Stomach (tissue), 19 donors: ENCODE measurements at places on chromosomes 16 and 17. TPM values are rescaled to one million over a fixed set of nuclear protein-coding genes. Genes with fewer than 3 reads are reported as not detected.
A peak's percentile ranks its signal among the peaks of the same experiment; 100 is the strongest.

DNA sequence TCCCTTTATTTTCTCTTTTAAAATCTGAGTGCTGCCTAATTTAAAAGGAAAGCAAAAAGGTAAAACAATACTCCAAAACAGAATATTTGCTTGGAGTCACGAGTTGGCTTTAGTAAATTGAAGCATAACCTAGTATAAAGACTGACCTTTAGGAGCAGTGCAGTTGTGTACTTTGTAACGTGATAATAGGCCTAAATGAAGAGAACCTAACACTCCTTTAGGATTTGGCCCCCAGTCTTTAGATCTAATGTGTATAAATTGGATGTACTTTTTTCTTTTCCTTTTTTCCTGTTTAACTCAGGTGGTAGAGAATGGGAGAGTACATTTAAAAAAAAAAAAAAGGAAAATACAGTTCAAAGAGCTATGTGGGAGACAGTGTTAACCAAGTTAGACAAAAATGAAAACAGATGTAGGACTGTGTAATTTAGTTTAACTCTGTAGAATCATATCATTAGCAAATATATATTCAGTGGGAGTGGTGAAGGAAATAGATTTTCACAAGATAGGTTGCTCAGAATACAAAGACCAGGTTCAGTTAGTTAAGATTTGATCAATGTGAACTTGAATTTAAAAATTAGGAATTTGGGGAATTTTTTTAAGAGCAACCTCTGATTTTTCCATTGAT, 16.8 kb downstream of the CPD start:
- no peak for DNase-seq

- no peak for DNase-seq
Observed at GRCh38 chr16:84458606-84459532, 45.6 kb downstream of the MEAK7 start.

- no peak for DNase-seq
Observed at GRCh38 chr16:20369452-20370054, 17.0 kb upstream of the UMOD start.

DNA sequence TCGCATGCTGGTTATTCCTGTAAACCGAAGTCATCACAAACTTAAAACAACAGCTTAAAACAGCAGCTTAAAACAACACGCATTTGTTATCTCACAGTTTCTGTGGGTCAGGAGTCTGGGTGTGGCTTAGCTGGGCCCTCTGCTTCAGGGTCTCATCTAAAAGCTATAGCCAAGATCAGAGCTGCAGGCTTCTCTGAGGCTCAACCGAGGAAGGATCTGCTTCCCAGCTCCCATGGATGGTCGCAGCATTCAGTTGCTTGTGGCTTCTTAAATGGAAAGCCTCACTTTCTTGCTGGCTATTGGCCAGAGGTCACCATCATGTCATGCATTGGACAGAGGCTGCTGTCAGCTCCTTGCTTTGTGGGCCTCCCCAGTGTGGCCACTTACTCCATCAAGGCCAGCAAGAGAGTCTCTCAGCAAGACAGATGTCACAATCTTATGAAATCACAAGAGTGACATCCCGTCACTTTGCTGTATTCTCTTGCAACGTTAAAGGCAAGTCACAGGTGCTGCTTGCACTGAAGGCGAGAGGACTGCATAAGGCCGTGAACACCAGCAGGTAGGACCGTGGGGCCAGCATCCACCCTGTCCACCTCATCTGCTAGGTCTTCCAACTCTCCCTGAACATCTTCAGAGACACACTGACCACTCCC, 117.9 kb upstream of the TNRC6C start:
- no peak for DNase-seq

GRCh38 chr17:1969712-1970111, 55.4 kb downstream of the RTN4RL1 start:
- no peak for DNase-seq

GRCh38 chr17:1542316-1542715, 20.3 kb downstream of the PITPNA start:
- no peak for DNase-seq

DNA sequence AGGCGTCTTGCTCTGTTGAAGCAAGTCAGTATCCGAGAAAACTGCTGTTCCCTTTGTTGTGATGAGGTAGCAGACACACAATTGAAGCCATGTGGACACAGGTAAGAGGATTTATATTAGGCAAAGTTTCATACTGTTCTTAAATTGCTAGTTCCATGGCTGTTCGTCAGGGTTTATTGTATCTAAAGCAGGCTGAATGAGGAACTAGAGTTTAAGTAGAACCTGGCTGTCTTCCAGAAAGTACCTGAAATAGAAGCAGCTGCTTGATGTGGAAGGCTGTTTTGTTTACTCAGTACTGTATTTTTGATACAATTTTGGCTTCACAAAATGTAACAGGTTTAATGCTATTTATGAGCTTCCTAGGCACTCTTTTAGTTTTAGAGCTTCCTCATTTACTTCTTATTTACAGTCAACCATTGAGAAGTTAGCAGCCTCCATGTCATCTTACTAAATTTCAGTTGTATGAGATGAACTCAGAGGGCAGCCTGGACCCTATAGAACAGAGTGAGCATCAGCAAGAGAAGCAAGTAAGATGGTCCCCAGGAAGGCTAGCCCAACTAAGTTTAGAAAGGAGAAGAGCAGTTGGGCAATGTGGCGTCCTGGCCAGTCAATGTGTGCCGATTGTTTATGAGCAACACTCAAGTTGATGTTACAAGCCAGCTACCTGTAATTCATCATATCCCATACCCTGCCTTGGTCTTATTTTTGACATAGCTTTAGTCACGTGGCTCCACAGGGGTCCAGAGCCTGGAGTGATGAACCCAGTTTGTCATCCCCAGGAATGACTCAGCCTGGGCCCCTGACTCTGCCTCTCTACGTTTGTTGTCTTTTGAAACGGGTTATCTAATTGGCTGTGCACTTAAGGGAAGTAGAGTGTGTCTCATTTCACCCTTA, 9.7 kb upstream of the ARL2BP start:
- DNase-seq, result no peak

DNA sequence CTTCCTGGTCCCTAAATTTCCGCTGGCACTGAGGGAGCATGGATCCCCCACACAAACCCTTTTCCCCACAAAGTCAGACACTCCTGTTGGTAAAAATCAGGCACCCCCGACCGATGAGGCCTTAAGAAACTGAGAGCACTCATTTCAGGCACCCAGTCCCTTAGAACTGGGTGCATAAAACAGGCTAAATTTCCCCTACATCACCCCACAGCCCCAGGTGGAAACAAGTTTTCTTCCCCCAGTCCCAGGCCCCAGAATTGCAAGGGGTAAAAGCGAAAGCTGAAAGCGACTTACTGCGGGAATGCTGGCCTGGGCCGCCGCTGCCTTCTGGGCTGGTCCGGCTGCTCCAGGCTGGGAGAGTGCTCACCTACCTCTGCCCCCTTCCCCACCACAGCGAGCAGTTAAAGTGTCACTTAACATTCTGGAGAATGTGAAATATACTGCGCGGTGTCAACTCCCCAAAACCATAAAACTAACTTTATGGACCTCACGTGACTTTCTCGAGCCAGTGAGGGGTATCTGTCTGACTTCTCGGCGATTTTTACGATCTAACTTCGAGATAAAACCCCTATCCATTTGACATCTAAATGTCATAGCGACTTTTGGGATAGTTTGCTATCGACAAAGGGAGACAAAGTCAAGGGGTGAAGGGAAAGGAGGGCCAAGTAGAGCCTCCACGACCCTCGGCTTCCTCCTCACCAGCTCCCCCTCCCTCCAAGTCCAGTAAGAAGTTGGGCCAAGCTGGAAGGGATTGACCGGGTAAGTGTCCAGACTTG, at the start of gene HOXB3:
TSS of gene HOXB3 (minus strand) at position 411 of the 776 bp plus-strand sequence. CDS start 37,767 bp downstream, outside the sequence.
- no peak for DNase-seq

DNA sequence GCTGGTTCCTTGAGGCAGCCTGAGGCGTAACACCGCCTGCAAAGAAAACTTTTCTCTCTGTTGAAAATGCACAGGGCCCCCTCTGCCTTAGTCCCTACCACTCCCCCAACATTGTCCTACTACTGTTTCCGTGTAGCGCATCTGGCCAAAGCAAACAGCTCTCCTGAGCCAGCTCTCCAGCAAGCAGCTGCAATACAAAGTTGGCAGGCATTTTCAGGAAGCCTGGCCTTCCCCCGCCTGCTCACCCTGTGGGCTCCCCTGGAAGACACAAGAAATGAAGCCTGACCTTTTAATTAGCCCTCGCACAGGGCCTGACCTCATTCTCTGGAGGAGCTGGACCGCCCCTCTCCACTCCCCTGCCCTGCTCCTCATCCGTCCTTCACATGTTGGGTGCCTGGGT, 66.7 kb downstream of the SOX9 start:
- DNase-seq, result peak; percentile 72

- DNase-seq, result no peak
Observed at GRCh38 chr17:71710816-71711215, 410.0 kb upstream of the SOX9 start.

DNA sequence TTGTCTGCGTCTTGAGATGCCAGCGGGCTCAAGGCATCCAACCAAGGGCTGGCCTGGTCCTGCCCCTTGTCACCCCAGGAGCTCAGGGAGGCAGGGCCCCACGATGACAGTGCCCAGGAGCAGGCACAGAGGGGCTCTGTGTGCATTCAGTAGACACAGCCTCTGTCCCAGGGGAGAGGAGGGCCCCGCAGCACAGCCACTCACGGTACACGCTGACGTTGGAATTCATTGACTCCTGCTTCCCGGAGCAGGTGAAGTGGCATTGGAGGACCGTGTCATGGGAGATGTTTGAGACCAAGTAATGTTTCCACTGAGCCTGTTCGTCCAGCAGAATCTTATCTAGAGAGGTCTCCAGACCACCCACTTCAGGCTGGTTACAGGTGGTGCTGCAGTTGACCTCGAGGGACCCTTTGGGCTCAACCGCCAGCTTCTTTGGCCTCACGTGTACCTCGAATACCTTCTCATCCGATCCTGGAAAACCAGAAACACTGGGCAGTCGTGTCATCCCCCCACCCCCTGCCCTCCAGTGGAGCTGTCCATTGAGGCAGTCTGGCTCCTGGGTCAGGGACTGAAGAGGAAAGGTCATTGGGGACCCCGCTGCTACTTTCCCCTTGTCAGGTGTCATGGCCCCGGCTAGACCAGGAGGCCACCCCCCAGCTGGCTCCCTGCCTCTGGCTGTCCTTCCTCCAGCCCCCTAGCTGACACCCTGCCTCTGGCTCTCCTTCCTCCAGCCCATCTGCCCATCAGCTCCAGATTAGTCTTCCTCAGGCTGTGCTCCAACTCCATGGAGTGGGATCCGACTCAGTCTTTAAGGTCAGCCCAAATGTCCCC, 7.0 kb downstream of the PRR29 start:
- peak; percentile 23 for DNase-seq

- DNase-seq, result no peak
Observed at GRCh38 chr16:89944773-89945172, 3.8 kb upstream of the DEF8 start.

DNA sequence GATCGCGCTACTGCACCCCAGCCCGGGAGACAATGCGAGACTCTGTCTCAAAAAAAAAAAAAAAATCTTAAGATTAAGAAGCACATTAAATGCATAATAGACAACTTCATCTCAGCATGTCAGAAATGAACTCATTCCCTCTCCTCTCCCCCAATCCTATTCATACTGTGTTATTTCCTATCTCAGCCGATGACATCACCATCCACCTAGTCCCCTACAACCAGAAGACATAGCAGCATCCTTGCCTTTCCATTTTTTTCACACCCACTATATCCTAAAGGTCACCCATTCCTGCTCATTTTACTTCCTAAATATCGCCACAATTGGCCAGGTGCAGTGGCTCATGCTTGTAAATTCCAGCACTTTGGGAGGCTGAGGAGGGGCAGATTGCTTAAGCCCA, 81.3 kb downstream of the RPGRIP1L start:
- DNase-seq, result no peak

DNA sequence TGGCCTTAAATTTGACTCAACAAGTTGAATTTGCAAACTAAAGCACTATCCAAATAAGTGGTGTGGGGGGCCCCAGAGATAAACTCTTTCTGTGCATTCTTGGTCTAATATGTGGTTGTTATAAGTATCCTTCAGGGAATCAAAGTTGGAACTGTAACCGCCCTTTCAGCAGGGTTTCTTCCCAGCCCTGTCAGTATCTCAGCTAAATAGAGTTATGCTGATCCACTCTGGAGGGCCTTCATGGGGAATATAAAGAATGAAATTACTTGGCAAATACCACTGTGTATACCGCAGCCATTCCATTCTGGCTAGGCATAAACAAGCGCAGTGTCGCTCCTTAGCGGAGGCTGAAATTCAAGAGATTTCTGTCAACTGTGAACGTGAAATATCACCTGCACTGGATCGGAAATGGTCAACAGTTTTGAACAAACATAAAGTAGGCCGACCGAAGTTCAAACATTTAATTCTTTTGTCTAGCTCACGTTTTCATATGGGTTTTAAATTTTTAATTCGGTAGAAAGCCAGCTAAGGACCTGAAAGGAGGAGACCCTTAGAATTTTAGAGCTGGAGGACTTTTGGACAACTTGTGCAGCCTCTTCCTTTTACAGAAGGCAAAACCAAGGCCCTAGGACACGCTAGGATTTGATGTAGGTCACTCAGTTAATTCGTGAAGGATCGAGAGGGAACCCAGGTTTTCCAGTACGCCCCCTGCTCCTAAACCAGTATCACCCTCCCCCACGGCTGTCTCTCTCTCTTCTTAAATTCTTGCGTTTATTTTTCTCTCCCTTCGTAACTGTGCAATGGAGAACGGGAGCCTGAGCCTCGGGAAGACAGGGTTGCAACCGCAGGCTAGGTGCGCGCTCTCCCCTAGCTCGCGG, 74.7 kb downstream of the CHD9 start:
- DNase-seq, result no peak

DNA sequence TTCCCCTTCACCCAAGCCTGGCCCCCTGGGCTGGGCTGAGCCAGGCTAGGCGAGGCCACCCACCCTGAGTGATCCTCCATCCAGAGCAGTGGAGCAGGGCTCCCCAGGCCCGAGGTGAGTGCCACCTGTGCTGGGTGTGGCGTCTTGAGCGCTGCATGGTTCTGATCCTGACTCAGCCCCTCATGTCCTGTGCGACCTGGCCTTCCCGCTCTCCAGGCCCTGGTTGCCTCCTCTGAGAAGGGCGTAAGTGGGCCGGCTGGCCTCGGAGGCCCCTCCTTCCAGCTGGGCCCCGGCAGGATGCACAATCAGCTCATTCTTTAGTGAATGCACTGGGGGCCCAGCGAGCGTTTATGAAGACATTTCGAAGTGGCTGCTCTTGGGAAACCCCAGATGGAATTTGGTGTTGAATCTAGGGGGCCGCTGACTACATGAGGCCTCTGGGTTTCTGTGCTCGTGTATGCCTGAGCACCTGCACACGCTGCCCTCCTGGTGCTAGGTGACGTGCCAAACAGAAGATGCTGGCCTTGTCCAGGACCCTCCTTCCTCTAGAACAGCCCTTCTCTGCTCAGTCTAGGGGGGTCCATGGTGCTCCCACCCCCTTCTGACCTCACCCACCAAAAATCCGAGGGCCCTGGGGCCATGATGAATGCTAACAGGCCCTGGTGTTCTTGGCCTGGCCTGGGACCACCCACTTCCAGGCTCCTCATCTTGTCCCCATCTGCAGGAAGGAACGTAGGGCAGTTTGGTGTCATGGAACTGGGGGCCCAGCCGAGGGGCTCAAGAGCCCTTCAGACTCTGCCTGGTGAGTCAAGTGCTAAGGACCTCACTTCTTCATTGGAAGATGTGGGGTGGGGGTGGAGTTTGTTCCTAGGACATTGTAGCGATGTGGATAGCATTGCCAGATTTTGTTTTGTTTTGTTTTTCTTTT, 3.6 kb upstream of the TMEM92 start:
- DNase-seq, result peak; percentile 27

KRTAP9-4 gene
- not detected for total RNA-seq

HSD11B2 gene
- 837 TPM for total RNA-seq

NOS2 gene
- total RNA-seq, result not detected

ALDH3A1 gene
- total RNA-seq, result 27.0 TPM

HIGD1B gene
- total RNA-seq, result not detected

CYGB gene
- total RNA-seq, result not detected
